ENCODE measurements at places on chromosomes 1 and 21. TPM values are rescaled to one million over a fixed set of nuclear protein-coding genes. Genes with fewer than 3 reads are reported as not detected.
A peak's percentile ranks its signal among the peaks of the same experiment; 100 is the strongest.

- no peak for DNase-seq
These were observed 64.7 kb upstream of the NFIA start for GRCh38 chr1:61017651-61018050.

GRCh38 chr1:224092601-224093000 is 21.3 kb upstream of the FBXO28 start:
- DNase-seq = no peak

- no peak for DNase-seq
These were observed 19.2 kb downstream of the EFCAB14 start for GRCh38 chr1:46699666-46700065.

DNA sequence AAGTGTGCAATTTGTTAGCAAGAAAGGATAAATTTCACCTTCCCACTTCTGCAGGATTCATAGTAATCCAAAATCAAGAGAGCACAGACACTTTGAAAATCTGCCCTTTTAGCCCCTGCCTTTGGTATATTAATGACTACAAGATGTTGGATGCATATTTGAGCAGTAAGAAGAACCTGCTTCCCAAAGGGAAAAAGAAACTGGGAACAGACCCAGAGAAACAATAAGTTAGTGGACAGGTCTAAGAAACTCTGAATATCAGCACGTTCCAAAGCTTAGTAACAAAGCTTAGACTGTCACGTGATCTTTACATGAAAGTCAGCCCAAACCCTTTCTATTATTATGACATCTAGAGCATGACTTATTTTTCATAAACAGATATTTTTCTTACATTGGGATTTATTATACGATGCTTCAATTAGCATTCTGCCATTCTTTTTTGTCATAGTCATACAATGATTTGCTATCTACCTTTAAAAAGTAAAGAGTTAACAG is 390.9 kb upstream of the ADGRL2 start:
- DNase-seq = no peak

GRCh38 chr1:246919902-246920301 is 11.8 kb downstream of the AHCTF1 start:
- no peak for DNase-seq

- no peak for DNase-seq
These were observed 417.0 kb upstream of the ESRRG start for GRCh38 chr1:217140041-217140901.

- no peak for DNase-seq
These were observed 41.3 kb downstream of the TBCE start for GRCh38 chr1:235408503-235408960.

GRCh38 chr21:39674801-39675200 is 62.1 kb downstream of the B3GALT5 start:
- DNase-seq = no peak

- DNase-seq = no peak
These were observed 39.7 kb downstream of the NEK2 start for GRCh38 chr1:211635597-211636205.

GRCh38 chr1:169339773-169340172 is 27.8 kb downstream of the NME7 start:
- no peak for DNase-seq

DNA sequence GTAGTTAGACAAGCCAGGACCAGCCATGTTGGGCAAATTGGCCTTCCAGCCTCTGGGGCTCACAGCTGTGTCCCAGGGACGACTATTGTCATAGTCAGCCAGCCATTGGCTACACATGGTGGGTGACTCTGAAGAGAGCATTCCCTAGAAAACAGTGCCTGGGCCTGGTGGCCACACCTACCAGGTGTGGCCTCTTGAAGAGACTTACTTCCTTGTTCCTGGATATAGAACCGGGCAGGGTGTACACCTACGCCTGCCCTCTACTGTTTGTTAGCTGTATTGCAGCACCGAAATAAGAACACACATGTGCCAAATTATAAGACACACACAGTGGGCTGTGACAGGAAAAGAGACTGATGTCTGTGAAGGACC is 134.6 kb upstream of the ARHGEF16 start:
- DNase-seq = no peak

GRCh38 chr1:42962641-42963377 is 4.1 kb upstream of the SLC2A1 start:
- no peak for DNase-seq

- DNase-seq = peak; percentile 17
These were observed 338.6 kb downstream of the PAPPA2 start for GRCh38 chr1:176801514-176802020.

- DNase-seq = no peak
These were observed 95.4 kb downstream of the AHCTF1 start for GRCh38 chr1:246836209-246836966.

DNA sequence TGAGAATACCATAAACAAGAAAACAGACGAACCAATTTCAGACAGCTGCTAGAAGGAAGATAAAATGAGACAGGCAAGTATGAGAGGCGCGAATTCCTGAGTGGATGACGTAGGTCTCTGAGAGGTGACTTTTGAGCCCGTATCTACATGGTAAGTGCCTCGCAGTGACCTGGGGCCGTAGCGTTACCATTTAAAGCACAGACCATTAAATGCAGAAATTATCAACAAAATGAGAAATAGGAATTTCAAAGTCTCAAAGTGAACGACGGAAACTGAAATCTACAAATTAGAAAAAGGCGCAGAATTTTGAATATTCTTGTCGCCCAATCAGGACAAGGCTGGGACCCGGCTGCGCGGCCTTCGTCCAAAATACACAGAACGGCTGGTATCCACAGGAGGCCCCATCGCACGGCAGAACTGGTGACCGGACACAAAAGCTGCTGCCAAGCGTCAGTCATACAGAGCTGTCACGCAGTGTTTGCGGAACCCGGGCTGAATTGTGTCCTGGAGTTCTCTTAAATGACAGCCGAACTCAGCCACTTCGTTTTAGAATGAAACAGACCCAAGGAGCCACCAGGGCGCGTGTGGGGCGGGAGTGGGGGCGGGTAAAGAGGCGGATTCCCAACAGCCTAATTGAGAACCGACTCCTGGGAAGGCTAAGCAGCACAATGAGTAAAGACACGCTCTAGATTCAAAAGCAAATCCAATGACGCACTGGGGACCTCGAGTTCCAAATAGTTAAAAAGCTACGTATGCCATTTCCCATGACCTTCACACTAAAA is 13.8 kb upstream of the BOLA1 start:
- DNase-seq = peak; percentile 76

GRCh38 chr1:100835866-100836842 is 58.5 kb downstream of the EXTL2 start:
- no peak for DNase-seq

DNA sequence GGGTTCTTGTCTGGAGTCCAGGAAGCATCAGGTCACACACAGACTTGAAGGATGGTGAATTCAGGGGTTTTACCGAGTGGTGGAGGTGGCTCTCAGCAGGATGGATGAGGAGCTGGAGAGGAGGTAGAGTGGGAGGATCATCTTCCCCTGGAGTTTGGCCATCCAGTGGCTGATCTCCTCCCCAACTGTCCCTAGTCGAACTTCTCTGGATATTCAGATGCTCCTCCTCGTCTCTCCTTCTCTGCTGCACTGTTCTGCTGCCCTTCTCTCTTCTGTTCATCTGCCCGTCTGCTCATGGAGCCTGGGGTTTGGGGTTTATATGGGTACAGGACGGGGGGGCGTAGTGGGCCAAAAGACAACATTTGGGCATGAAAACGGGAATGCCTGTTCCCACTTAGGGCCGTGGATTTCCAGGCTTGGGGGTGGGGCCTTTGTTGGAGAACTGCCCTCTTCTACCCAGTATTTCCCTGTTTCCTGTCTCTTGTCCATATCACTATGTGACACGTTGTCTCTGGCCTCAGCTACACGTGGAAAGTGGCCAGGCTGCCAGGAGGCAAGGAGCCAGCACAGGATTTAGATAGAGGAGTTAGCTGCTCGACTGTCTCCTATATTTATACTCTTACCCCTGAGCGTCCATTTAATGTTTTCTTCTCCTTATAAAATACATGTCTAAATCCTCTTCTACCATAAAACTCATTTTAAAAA is 76.7 kb downstream of the SIPA1L2 start:
- DNase-seq = no peak

DNA sequence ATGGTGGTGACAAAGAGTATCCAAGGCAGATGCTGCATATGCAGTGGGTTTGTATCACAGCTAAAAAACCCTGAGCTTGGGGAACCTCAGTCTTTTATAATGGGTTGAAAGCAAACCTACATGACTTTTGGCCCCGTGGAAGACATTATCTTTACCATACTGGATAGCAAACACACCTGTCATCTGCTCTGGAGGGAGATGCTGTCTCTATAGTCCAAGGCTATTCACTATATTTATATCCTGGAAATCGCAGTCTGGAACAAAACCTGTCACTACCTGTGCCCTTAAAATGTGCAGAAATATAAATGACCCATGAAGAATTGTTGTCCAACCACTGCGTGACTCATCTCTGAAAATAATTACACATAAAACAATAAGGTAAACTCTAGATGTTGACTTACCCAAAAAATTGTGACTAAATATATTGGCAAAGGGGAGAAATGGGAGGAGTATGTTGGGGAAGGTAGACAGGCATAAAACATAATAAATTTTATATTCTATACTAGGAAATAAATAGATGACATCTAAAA is 121.0 kb upstream of the CXADR start:
- DNase-seq = no peak

DNA sequence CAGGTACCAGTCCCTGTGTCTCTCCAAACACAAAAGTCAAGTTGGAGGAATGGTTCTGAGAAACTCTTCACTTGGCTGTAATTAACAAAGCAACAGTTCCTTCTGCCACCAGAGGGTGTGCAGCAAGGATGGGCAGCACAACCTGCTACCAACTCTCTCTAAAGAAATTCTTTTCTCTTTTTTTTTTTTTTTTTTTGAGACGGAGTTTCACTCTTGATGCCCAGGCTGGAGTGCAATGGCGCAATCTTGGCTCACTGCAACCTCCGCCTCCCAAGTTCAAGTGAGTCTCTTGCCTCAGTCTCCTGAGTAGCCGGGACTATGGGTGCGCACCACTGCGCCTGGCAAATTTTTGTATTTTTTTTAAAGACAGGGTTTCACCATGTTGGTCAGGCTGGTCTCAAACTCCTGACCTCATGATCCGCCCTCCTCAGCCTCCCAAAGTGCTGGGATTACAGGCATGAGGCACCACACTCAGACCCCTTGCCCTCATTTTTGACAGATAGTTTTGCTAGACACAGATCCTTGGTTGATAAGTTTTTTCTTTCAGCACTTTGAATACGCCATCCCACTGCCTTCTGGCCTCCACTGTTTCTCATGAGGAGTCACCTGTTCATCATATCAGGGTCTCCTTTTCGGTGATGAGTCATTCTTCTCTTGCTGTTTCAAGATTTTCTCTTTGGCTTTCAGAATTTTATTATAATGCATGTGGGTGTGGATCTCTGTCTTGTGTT is 12.1 kb upstream of the DEGS1 start:
- no peak for DNase-seq

DNA sequence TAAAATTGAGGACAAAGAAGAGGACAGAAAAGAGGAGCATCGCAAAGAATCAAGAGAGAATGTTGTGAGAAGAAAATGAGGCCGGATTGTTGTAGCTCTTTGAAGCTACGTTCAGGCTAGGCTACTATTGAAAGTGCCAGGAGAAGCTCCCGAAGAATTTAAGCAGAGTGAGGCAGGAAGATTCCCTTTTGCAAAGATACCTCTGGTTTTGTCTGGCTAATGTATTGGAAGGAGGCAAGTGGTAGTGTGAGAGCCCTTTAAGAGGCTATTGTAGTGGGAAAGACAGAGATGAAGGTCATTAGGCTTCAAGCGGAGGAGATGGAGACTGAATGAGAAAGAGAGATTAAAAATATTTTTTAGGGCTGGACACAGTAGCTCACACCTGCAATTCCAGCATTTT is 476.9 kb upstream of the ADGRL2 start:
- no peak for DNase-seq

- DNase-seq = no peak
These were observed 335.0 kb upstream of the NFIA start for GRCh38 chr1:60747353-60747752.

DNA sequence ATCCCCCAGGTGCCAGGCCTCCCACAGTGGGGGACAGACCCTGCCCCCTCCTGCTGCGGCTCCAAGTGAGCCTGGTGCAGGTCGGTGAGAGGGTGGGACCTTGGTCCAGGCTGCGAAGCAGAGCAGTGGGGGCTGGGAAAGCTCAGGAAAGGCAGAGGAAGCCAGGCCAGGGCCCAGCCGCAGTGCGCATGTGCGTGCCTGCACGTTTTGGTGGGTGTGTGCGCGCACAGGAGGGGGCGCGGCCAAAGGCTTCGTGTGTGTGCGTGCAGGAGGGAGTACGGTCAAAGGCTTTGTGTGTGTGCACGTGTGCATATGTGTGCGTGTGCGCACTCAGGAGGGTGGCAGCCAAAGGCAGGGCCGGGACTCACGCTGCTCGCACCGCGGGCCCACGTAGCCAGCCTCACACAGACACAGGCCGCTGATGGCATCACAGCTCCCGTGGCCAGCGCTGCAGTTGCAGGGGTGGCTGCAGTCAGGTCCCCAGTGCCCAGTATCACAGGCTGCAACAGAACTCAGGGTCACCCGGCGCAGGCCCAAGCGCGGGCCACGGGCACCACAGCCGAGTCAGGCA is 45.9 kb downstream of the ARHGEF16 start:
- DNase-seq = no peak

DNA sequence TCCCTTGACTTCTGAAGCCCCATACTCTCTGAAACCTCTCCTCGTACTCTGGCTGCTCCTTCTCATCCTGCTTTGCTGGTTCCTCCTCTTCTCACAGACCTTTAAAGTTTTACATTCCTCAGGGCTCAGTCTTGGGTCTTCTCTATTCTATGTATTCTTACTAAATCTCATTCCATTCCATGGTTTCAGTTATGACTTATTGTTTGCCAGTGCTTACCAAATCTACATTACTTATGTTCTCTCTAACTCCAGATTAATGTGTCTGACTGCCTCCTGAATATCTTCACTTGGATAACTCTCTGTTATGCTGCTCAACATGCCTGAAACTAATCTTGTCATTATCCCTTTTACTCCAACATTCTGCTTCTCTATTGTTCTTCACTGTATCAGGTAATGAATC is 5.4 kb upstream of the SLC35D1 start:
- no peak for DNase-seq

GRCh38 chr1:219066631-219067349 is 106.9 kb upstream of the LYPLAL1 start:
- no peak for DNase-seq

DNA sequence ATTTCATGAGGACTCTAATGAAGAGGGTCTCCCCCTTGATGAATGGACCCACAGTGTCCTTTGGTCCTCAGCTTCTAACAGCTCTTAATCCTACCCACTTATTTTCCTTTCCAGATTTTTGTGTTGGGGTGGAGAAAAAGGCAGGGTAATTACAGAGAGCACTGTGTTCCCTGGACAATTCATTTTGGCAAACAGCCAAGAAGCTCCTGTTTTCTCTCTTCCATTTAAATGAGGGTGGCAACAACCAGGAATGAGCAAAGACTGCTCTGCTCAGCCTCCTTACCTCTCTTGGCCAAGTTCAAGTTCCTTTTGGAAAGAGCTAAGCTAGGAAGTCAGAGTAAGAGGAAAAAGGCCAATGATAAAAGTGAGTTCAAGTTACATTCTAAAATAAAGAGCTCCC is 11.9 kb downstream of the XKR8 start:
- no peak for DNase-seq

GRCh38 chr21:29557200-29557599 is 258.5 kb downstream of the BACH1 start:
- DNase-seq = no peak

The CRYBG2 gene
- total RNA-seq = 1.1 TPM

The SELP gene
- total RNA-seq = 0.16 TPM

The SLFNL1 gene
- 0.94 TPM for total RNA-seq

The STPG1 gene
- total RNA-seq = 1.9 TPM

The LY9 gene
- not detected for total RNA-seq

The NTNG1 gene
- total RNA-seq = 18.6 TPM

The NRDC gene
- 76.0 TPM for total RNA-seq

The VWA5B1 gene
- 0.16 TPM for total RNA-seq

The CHRM3 gene
- 38.8 TPM for total RNA-seq

The RNF223 gene
- not detected for total RNA-seq

The CTTNBP2NL gene
- total RNA-seq = 23.9 TPM

The DNASE2B gene
- total RNA-seq = 0.16 TPM

The DPYD gene
- total RNA-seq = 72.1 TPM
